ENCODE measurements at places on chromosomes 5 and 9.

DNA sequence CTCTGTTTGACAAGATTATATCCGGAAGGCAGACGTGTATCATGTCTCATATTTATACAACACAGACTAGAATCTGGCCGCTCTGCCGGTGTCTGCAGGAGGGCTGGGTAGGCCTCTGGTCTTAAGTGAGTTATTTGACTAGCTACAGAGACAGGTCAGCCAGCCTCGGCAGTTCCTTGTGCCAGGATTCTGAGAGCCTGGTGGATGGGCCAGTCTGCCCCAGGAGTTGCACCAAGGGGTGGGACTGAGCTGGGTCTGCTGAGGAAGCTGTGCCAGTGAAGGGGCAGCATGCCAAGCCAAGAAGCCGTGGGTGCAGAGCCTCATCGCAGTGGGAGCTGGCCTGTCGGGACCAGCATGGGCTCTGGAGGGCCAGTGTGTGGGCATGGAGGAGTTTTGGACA is 7.1 kb downstream of the SNX18 start:
- no peak for DNase-seq

DNA sequence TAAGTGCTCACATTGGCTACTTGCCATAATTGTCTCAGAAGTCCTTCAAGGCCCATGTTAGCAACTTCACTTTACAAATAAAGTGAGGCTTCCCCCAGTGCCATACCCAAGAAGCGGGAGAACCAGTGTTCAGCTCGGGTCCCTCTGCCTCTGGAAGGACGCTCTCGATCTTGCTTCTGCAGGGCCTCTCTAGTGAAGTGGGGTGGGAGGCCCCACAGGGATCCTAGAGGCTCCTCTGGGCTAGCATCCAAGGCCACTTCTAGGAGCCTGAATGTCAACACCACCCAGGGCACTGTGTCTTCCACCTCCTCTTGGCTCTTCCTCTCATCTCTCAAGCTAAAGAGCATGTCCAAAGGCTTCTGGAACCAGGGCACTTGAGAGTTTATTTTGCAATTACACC is 282.5 kb downstream of the GADD45G start:
- no peak for DNase-seq

DNA sequence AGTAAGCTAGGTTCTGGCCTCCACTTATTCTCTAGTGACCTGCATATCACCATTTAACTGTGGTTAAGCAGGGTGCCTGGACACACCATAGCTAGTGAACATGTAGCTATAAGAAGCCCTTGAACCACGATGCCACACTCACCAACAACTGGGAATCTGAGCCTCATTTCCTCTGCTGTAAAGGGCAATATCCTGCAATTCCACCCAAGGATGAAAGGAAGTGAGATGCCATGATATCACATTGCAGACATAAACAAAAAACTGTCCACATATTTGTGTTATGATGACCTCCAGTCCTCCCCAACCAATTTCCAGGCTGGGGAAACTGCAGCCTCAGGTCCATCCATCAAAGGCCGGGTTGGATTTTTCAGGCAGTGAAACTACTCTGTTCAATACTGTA is 10.4 kb downstream of the TNIP1 start:
- no peak for DNase-seq

DNA sequence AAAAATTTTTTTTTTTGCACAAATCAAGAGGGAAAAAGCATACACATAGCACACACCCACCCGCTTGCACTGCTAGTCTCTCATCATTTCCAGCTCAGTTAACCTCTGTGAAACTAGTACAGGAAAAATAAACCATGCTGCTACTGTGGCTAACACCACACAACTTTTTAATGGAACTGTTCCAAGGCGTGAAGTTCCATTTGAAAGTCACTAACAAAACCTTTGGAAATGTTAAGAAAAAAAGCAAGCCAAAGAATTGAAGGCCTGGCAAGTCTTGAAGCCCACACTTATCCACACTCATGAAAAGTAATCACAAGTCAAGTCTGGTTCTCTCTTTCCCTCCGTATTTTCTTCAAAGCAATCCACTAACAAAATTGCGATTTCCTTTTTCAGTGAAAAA is 116.3 kb downstream of the FANCC start:
- DNase-seq: no peak

DNA sequence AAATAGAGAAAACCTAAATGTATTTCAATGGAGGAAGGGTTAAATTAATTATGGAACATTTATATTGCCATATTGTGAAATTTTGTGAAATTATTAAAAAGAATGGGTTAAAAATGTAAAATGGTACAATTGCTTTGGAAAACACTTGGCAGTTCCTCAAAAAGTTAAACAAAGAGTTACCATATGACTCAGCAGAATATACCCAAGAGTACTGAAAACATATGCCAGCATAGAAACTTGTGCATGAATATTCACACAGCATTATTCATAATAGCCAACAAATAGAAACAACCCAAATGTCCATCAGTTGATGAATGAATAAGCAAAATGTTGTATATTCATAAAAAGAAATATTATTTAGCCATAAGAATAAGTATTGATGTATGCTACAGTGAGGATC is 181.0 kb upstream of the MAST4 start:
- no peak for DNase-seq

- DNase-seq: no peak
These were observed 408.2 kb upstream of the PTGER4 start for GRCh38 chr5:40271476-40271875.

DNA sequence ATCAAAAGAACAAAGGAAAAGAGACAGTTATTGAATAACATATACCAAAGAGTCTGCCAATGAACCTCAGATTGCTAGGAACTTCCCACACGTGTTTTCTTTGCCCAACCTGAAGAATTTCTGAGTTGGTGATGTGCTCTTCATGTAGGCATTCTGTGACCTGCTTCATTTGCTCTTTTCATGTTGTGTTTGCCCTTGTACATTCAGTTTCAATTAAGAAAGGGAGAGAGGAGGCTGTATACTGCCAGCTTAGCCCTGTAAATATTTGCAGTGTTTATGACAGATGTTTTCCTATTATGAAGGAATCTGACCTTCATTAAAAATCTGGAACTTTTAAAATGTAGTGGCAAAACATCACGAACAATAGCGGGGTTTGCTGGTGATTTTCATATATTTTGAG is 168.5 kb downstream of the GAS1 start:
- DNase-seq: no peak

DNA sequence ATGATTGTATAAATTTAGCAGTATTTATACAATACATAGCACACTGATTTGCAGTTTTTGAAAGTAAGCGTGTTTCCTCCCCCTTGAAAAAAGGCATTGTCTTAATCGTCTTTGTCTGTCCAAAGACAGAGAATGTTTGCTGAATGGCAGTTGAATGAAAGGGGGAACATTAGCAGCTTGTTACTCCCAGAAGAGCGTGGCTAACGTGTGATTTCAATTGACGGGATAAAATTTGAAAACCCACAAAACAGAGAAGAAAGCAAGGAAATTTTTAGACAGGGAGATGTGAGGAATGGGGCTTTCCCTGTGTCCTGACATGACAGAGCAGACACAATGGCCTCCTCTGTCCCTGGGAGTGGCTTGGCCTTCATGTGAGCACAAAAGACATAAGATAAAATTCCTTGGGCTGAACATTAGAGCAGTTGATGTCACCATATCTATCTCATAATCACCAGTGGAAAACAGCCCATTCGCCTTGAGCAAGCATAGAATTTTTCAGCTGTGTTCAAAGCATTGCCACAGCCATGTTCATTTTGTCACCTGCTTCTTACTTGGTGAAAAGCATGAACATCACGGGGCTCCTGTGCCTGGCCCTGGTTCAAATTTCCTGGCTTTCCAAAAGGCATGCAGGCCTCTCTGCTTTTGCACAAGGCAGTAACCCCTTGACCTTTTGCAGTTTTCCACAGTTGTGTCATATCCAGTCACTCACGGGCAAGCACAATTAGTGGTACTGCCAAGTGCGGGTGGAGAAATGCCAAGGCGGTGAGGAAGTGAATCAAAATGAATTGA is 126.9 kb downstream of the TLE1 start:
- no peak for DNase-seq

GRCh38 chr5:153080940-153081339 is 409.5 kb upstream of the GRIA1 start:
- no peak for DNase-seq

- no peak for DNase-seq
These were observed 29.4 kb downstream of the SLC1A3 start for GRCh38 chr5:36635721-36636390.

DNA sequence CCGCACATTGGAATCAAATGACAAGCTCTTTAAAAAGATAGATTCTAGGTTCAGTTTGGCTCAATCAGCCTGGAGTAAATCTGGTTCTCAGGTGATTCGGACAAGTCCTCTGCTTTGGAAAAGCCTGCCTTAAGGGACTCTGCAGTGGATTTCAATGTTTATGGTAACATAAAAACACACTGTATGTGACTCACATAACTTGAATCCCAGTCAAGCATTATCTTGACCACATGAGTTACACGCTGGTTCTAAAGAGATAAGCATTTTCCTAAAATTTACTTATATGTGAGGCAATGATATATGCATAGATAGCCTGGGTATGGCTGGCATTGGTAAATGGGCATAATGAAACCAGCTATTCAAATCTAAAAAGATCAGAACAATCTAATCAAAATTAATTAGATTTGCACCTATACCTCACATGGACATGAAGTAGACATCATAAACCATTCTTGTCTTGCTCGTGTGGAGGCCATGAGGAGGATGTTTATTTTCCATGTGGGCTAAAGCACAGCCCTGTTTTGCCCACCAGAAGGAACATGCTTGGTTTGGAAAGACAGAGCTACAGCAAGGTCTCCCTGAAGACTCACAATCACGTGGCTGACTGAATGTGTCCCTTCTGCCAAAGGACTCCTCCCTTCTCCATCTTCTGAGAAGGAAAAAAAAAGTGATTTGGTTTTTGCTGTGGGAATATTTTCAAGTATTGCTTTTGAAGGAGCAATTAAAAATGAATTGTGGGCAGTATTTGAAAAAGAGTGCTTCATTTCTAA is 351.7 kb downstream of the DIRAS2 start:
- no peak for DNase-seq

GRCh38 chr5:112979723-112980122 is 3.1 kb downstream of the DCP2 start:
- DNase-seq: peak; percentile 51

- DNase-seq: no peak
These were observed 358.0 kb upstream of the PCSK5 start for GRCh38 chr9:75532233-75533050.

- DNase-seq: no peak
These were observed 136.9 kb upstream of the KLF9 start for GRCh38 chr9:70551396-70551795.

GRCh38 chr9:117444501-117444900 is 29.6 kb upstream of the ASTN2 start:
- DNase-seq: no peak

- no peak for DNase-seq
These were observed 131.8 kb upstream of the IER5L start for GRCh38 chr9:129309906-129310305.

- DNase-seq: no peak
These were observed 563.2 kb downstream of the NR2F1-AS1 start for GRCh38 chr5:93017849-93018248.

GRCh38 chr5:122259995-122260394 is 52.0 kb upstream of the SNCAIP start:
- no peak for DNase-seq

DNA sequence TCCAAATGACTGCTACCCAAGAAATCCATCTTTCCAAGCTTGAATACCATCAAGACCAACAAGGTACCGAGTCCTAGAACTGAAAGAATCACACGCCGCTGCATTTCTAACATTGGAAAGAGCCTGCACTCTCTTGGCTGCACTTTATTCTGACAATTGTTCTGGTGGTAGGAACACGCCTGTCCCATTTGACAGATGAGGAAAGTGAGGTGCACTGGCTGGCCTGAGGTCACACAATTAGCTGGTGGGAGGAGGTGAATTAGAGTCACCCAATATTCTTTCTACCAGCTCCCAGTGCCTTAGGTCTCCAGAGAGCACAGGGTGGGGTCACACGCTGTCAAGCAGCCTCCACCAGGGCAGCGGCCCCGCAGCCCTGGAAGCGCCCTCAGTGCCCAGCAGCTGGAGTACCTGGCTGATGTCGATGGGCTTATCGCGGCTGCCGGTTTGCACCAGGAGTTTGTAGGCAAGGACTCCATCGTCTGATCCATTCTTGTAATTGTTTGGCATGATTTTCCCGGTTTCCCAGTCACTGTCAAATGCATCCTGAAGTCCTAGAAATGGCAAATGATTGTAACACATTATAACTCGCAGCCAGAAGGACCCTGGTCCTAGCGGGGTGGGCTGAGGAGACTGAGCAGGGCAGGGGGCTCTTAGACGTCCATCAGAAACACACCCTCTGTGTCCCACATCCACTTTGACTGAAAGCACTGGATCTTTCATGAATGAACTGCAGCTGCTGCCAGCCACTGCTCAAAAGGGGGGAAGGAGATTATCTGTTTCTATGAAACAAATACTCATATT is 55.1 kb downstream of the PTCH1 start:
- peak; percentile 26 for DNase-seq

DNA sequence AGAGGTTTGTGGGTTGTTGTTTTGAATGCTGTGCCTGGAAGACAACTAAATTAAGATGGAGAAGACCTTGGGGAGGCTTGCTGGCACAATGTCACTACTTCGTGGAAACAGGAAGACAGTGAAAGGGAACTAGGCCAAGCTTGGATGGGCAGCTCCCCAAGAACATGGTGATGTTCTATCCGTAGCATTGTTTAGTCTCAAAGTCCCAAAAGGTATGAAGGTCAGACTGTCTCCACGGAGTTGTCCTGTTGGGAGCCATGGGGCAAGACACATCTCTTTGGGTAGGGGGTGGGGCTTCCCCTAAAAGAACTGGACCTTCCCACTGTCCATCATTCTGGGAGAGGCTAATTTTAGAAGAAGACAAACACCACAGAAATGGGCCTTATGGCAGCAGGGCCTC is 140.5 kb downstream of the ENTREP1 start:
- DNase-seq: no peak
